Activated CD8-positive, alpha-beta memory T cell treated with anti-CD3 and anti-CD28 coated beads for 1 hour (primary cell): ENCODE measurements at places on chromosomes 6 and 20.

DNA sequence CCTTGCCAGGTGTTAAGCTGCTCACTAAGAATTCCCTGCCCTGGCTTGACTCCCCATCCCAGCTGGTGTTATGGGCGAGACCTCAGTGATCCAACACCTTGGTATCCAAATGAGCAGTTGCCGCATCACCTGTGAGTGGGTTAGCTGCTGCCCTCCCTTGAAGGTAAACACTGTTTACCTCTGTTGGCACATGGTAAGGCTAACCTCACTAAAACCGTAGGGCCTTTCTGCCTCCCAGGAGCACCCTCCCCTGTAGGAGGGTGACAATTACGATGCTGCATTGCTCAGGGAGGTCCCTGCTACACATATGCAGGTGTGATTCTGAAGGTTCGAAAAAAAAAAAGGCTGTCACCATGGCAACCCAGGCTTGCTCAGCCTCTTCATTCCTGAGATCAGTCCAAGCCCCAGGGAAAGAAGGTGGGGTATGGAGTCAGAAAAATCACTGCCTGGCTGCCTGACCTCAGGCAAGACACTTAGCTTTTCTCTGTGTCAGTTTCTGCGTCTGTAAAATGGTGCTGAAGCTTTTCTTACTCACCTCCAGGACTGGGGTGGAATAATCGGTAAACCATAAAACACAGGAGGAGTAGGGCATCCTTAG lies 19.5 kb downstream of the PNPLA1 start:
- DNase-seq: no peak

- DNase-seq: no peak
Measured at GRCh38 chr6:44733868-44734267, 346.4 kb downstream of the CDC5L start.

- DNase-seq: no peak
Measured at GRCh38 chr6:122033564-122034181, 365.8 kb upstream of the HSF2 start.

GRCh38 chr6:540490-540889 lies 116.4 kb downstream of the HUS1B start:
- no peak for DNase-seq

GRCh38 chr6:114389111-114389510 lies 46.3 kb upstream of the HS3ST5 start:
- DNase-seq: no peak

GRCh38 chr6:105324386-105324950 lies 78.4 kb downstream of the PREP start:
- DNase-seq: no peak

GRCh38 chr20:10864076-10864672 lies 190.4 kb upstream of the JAG1 start:
- DNase-seq: no peak
